Fibroblast of skin of right biceps (primary cell): ENCODE measurements at places on chromosomes 16 and 17.

DNA sequence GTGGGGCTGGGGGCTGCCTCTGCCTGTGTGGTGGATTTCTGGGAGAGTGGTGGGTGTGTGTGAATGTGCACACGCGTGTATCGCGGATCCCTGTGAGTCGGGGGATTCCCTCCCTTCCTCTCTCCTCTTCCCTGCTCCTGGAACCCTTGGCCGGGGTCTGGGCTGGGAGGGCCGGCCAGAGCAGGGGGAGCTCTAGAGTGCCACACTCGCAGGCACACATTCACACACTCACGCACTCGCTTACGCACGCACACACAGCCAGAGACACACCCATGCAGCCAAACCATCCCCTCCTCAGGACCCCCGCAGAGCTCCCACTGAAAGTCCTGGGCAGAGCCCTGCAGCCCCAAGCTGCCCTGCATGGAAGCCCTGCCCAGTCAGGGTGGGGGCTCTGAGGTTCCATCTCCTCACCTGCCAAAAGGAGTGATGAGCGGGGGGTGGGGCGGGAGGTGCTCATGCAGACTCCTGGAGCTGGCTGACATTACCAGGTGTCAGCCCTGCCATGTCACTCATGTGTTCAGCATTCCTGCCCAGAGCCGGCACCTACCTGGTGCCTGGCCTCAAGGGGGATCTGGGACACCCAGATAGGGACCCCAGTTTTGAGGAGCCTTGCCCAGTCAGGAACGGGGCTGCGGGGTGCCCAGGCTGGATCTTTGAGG lies 1.9 kb downstream of the NECAB2 start:
- no peak for DNase-seq

DNA sequence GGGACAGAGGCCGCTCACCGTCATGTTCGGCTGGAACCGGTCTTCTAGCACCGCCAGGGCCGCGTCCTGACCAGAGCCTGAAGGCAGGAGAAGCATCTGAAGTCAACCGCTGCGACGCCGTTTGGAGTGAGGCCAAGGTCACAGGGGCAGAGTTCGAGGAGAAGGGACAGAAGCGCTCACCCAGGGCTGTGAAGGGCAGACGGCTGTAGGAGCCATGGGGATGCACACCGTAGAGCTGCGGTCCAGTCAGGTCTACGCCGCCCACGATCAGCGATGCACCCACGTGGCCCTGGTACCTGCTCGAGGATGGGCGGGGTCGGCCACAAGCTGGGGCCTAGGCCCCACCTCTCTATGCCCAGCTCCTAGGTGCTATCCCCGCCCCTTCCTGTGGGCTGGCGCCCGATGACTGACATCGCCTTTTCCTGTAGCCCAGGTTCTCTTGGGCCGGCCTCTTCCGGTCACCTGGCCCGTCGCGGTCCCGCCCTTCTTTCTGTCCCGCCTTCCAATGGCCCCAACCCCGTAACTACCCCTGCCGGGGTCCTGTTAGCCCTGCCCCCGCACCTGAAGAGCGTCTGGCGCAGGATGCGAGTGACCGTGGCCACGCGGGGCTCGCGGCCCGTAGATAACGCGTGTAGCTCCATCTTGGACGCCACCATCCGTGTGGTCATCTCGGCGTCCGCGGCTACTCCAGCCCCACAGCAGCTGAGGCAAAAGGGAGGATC lies 1.1 kb downstream of the PSMB10 start:
- DNase-seq: peak; percentile 91

DNA sequence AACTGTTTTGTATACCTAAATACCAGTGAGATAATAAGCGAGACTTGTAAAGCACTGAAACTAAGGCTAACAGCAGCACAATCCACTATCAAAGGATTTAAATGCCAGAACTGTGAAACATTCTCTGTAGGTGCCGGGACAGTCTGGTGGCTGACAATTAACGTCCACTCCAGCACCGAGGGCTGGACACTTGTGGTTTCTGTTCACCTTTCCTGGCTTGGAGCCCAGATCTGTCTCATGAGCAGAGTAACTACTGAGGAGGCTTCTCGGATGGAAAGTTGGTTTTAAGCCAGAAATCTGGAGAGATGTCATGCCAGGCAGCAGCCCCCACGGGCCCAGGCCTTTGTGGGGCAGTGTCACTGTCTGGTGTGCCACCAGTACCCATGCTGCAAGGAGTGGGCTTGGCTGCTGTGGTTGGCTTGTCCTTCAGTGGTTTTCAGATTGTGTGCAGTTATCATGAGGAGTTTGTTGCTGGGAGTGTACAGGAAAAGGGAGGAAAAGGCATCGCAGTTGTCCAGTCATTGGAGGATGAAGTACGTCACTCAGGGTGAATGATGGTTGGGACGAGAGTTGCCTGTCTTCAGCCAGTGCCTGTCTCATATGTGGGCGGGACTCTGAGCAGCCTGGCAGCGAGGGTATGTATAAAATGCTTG lies 35.5 kb downstream of the UBN1 start:
- peak; percentile 66 for DNase-seq

- DNase-seq: peak; percentile 47
Observed at GRCh38 chr16:24721830-24722238, 7.6 kb upstream of the TNRC6A start.

- DNase-seq: no peak
Observed at GRCh38 chr17:50682938-50683337, 24.8 kb downstream of the ANKRD40 start.

GRCh38 chr16:12350945-12351344 lies 374.4 kb downstream of the SNX29 start:
- DNase-seq: no peak

- no peak for DNase-seq
Observed at GRCh38 chr16:85266857-85267256, 154.6 kb upstream of the CIBAR2 start.

- DNase-seq: peak; percentile 50
Observed at GRCh38 chr16:23072769-23073549, 76.3 kb downstream of the USP31 start.

DNA sequence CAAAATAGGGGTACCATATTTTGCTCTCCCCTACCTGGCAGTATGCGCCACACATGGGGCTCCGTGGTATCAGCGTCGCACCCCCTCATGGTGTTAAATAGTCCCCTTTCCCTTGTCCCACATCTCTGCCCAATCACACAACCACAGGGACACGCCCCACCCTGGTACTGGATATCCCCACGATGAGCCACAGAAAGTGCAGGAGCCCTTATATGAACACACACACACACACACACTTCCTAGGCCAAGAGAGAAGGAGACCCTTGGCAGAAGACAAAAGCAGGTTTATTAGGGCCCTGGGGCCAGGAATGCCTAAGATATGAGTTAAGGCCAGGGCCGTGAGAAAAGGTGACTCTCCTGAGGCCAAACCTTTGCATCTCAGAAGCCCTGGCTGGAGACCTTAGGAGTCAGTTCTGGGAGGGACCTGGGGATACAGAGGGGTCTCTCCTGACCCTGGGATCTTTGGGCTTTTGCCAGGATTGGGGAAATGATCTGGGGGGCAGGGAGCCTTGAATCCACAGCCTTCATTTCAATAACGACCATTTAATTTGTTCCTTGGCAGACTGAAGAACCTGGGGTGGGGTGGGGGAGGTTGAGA lies 11.6 kb downstream of the COPZ2 start:
- peak; percentile 24 for DNase-seq

DNA sequence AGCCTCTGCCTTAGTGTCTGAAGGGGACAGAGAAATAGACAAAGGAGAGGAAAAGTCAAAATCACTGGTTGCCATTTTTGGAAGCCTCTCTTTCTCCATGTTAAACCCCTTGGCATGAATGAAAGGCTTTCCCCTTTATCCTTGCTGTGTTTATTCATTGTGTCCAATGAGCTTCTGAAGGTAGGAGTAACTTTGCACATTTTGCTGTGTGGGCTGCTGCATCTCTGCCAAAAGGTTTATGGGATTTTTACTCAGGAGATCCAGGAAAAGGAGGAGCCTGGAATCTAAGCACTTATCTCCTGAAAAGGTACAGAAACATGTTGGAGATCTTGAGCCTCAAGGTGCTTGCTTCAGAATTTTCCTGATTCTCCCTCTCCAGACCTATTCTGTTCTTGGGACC lies 3.9 kb downstream of the CNTROB start:
- no peak for DNase-seq

GRCh38 chr16:87531418-87531817 lies 38.6 kb upstream of the ZCCHC14 start:
- DNase-seq: no peak

DNA sequence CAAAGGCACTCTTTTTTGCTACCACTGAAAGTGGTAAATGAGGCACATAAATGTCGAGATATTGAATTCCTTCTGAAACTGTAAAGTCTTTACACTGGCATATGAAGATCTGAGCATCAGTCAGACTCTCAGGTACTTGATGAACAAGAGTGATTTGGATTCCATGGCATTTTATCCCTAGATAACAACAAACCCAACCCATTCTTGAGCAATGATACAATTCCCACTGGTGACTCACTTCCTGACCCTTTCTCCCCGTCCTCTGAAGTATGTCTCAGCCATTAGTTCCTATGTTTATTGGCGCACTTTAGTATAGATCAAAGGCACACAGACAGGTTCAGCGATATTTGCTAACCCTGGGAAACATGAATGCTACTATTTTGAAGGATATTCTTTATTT lies 147.0 kb upstream of the RBFOX1 start:
- DNase-seq: no peak

DNA sequence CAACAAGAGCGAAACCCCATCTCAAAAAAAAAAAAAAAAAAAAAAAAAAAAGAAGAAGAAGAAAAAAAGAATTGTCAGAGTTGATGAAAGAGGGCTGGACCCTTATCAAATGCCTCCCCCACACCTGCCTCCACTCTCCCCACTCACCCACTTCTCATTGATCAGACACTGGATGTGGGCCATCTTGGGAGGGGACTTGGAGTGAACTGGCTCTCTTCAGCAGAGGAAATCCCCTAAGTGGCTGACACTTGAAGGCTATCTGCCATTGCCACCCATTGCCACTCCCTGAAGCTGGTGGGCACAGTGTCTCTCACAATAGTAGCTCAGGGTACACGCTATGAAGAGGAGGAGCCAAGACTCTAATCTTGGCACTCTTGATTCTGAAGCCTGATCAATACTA lies 1.6 kb downstream of the ITGA2B start:
- no peak for DNase-seq

- no peak for DNase-seq
Observed at GRCh38 chr16:11131706-11132105, 124.3 kb downstream of the SOCS1 start.

- DNase-seq: no peak
Observed at GRCh38 chr16:79257953-79258490, 342.5 kb downstream of the MAF start.

DNA sequence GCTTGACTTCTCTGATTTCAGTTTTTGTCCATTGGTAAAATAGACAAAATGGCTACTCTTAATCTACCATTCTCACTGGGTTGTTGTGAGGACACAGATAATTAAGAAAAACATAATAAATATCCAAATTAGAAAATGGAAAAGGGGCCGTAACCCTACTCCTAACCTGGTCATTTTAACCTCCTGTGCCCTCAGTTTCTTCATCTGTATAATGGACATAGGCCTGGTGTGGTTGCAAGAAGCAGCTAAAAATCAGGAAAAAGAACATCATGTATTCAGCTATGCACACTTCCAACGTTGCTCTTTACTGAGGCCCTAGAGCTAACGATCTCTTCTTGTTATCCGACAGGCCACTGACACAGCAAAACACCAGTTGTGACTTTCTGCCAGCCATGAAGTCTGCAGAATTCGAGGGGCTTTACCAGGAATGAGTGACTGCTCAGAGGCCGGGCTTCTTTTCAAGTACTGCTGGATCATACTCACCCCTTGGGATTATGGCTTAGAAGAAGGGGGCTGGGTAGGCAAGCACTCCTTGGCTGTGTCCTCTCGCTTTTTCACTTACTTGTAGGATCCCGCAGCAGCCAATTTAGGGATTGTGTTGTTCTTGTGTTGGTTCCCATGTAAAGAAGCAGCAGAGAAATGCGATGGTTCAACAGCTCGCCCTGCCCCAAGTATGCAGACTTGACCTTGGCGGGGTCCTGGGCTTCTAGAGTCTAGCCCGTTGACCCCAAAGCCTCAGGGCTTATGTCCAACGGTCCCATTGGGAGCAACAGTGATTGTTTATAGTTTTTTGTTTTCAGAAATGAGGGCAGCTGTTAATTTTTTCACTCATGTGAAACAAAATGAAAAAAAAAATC lies 20.9 kb downstream of the LDAF1 start:
- DNase-seq: no peak

GRCh38 chr17:8708025-8708461 lies 36.6 kb downstream of the CCDC42 start:
- no peak for DNase-seq

- peak; percentile 86 for DNase-seq
Observed at GRCh38 chr16:15966836-15967546, 17.6 kb downstream of the ABCC1 start.

GRCh38 chr17:3535253-3535995 lies 22.2 kb downstream of the TRPV3 start:
- DNase-seq: peak; percentile 79
